Stimulated activated CD8-positive, alpha-beta memory T cell treated with anti-CD3 and anti-CD28 coated beads, Interleukin-2, amount 100 ng/mL, for 1 hour (primary cell): ENCODE measurements at places on chromosomes 4 and X.

GRCh38 chr4:37999000-37999716 is 39.0 kb downstream of the PTTG2 start:
- no peak for DNase-seq

- DNase-seq = no peak
Measured at GRCh38 chr4:34733185-34733941, 1511.0 kb downstream of the ARAP2 start.

GRCh38 chrX:118526149-118526548 is 30.5 kb downstream of the DOCK11 start:
- no peak for DNase-seq

DNA sequence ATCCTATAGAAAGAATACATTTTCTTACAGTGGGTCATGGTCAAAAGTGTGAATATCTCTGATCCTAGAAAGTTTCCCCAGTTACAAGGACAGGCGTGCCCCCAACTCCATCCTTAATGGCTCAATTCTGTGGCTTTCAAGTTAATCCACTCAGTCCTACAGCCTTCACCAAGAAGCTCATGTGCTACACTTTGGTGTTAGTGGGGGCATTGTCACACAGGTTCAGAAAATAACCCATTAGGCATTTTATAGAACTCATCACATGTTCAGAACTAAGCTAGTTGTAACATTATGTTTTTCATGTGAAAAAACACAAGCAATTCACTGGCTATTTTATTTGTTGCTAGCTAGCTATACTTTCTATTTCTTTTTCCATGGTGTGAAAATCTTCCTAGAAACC is 20.4 kb downstream of the NFKB1 start:
- DNase-seq = no peak

GRCh38 chr4:147309434-147309833 is 171.5 kb upstream of the EDNRA start:
- no peak for DNase-seq

GRCh38 chr4:161222889-161223288 is 940.9 kb downstream of the FSTL5 start:
- no peak for DNase-seq

DNA sequence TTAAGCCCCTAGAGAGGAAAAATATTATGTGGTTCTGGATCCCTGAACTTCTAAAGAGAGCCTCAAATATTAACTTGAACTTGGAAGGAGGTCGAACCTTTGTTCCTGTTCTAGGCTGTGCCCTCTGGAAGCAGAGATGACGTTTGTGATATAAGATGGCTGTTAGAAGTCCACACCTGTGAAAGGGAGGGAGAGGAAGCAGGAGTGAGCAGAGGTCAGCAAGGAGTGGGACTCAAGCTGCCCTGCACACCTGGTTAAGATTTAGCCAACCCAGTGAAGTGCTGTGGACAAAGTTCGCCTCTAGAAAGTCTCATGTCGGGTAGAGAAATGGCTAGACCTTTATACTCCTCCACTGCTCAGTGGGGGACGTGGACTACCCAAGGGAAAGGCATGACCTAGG is 566.2 kb downstream of the MID1IP1 start:
- DNase-seq = no peak

- DNase-seq = no peak
Measured at GRCh38 chr4:16027626-16028025, 56.2 kb downstream of the PROM1 start.

GRCh38 chr4:15197005-15197404 is 194.7 kb downstream of the CPEB2 start:
- DNase-seq = no peak

DNA sequence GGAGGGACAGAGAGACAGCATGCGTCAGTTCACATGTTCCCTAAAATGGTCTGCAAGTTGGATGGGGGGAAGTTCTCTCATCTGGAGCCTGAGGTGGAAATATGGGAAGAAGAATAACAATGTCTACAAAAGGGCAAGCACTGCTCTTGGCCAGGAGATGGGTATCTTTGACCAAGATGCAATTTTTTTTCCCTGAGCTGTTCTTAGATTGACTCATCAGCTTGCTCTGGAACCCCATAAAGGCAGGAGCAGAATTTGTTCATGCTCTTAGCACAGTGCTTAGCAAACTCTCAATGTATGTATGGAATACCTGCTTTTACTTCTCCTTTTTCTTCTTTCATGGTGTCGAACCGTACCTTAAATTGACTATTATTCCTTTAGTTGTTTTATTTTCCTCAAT is 90.5 kb upstream of the ZNF827 start:
- no peak for DNase-seq

- no peak for DNase-seq
Measured at GRCh38 chr4:26804925-26805324, 55.7 kb upstream of the STIM2 start.

GRCh38 chr4:168164915-168165548 is 72.7 kb downstream of the ANXA10 start:
- DNase-seq = no peak
